ENCODE measurements at places on chromosomes 12 and 14. TPM values are rescaled to one million over a fixed set of nuclear protein-coding genes. Genes with fewer than 3 reads are reported as not detected.

Gene CISTR
- not detected for polyA plus RNA-seq

Gene CPNE8
- polyA plus RNA-seq = 4.4 TPM

Gene TMEM253
- polyA plus RNA-seq = 0.14 TPM

Gene EGLN3
- not detected for polyA plus RNA-seq

Gene FAM186B
- polyA plus RNA-seq = 0.11 TPM

Gene GRIP1
- polyA plus RNA-seq = 0.04 TPM

Gene LRP1
- 1.6 TPM for polyA plus RNA-seq

Gene PRPH
- polyA plus RNA-seq = not detected

Gene SDR9C7
- polyA plus RNA-seq = not detected

Gene PROX2
- not detected for polyA plus RNA-seq

Gene KCNK10
- not detected for polyA plus RNA-seq

Gene PTPN6
- polyA plus RNA-seq = 0.38 TPM

Gene DPY19L2
- 0.59 TPM for polyA plus RNA-seq

Gene KRT86
- not detected for polyA plus RNA-seq

Gene LTBP2
- 208 TPM for polyA plus RNA-seq

Gene SPTB
- polyA plus RNA-seq = 0.03 TPM

Gene PLA2G1B
- polyA plus RNA-seq = not detected

Gene SMCO2
- 0.33 TPM for polyA plus RNA-seq

Gene LBHD2
- polyA plus RNA-seq = not detected

Gene PRICKLE1
- 34.3 TPM for polyA plus RNA-seq

Gene ASCL1
- not detected for polyA plus RNA-seq

Gene RNASE3
- polyA plus RNA-seq = not detected

Data from endothelial cell of umbilical vein (primary cell).